ENCODE measurements at places on chromosomes 2 and 18.

DNA sequence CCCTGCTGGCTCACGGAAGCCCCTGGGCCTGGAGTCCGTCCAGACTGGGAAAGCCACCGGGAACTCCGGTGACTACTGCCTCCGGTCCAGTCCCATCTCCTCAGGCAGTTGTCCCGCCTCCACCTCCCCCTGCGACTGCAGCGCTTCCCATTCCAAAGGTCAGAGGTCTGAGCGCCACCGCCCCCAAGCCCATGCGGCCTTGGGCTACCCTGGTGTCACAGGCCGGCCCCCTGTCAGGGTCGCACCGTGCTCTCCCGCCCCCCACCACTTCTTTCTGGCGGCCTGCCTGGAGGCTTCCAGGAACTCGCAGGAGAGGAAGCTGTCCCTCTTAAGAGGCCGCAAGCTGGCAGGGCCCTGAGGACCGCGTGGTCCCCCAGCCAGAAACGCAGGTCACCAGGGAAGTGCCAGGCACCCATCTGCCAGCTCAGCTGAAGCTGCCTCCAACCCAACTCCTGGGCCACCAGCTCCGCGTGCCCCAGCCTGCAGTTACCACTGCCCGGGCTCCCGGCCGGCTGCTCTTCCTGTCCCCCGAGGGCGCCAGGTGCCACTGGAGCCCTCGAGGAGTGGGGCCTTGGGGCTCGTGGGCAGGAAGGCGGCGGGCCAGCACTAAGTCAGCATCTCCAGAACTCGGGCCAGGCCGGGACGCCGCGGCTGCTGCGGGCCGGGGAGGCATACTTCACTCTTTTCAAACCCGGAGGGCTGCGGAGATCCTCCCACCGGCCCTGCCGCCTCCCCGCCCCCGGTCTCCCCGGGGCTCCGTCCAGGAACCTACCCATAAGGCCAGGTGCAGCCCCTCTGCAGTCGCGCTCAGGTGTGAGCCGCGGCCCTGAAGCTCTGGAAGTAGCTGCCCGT, 83.3 kb upstream of the POMC start:
- no peak for DNase-seq

DNA sequence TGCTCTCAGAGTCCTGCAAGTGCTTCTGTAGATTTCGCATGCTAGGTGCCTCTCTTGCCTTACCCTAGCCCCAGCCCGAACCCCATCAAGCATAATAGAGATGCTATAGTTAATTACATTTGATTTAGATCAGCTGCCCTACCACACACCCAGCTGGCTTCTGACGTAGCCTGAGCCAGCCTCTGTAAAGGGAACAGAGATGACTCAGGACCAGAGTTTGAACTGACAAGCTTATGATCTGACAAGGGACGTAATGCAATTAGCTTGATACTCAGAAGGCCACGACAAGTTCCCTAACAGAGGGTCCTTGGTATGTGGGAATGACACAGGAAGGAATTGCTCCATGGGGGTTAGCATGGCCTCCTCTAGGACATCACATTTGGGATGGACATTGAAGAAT, 126.6 kb downstream of the LRATD1 start:
- DNase-seq = no peak

DNA sequence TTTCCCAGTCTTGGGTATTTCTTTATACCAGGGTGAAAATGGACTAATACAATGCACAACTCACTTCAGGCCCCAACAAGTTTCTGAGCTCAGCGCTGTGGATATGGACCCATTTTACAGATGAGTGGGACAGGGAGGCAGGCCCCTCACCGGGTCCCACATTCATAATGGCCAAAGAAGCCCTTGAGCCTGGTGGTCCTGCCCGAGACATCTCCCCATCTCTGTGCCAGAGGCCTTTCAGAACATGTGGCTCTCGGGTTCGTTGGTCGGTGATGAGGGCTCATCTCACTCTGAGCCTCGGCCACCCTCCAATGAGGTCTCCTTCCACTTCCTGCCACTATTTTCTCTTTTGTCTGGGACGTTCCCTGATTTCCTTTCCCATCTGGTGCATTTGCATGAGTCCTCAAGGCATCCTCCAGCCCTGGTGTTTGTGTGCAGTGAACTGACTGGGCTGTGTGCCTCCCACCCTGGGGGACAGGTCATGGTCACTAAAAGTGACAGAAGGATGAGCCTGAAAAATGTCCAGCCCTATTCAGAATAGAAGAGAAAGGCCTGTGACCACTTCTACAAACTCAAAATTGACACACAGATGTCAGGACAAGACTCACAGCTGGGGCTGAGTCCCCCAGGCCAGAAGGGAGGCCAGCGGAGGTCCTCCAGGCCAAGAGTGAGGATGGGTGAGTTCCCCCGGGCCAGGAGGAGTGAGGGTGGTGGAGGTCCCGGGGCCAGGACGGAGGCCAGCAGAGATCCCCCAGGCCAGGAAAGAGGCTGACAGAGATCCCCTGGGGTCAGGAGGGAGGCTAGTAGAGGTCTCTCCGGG, 134.5 kb downstream of the PTGR3 start:
- no peak for DNase-seq

- DNase-seq = peak; percentile 56
Observed at GRCh38 chr2:24122366-24123194, 554 bp downstream of the PFN4 start.

DNA sequence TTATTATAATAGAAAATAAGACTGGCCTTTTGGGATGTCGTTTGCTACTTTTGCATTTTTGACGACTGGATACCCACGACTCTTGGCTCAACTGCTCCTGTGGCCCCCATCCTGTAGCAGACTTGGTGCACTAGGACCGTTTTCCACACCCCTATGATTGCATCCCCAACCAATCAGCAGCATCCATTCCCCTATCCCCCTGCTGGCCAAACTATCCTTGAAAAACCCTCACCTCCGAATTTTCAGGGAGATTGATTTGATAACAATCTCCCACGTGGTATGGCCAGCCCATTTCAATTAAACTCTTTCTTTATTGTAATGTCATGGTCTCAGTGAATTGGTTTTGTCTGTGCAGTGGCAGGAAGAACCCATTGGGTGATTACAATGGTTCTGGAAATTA, 37.9 kb upstream of the TTR start:
- no peak for DNase-seq

DNA sequence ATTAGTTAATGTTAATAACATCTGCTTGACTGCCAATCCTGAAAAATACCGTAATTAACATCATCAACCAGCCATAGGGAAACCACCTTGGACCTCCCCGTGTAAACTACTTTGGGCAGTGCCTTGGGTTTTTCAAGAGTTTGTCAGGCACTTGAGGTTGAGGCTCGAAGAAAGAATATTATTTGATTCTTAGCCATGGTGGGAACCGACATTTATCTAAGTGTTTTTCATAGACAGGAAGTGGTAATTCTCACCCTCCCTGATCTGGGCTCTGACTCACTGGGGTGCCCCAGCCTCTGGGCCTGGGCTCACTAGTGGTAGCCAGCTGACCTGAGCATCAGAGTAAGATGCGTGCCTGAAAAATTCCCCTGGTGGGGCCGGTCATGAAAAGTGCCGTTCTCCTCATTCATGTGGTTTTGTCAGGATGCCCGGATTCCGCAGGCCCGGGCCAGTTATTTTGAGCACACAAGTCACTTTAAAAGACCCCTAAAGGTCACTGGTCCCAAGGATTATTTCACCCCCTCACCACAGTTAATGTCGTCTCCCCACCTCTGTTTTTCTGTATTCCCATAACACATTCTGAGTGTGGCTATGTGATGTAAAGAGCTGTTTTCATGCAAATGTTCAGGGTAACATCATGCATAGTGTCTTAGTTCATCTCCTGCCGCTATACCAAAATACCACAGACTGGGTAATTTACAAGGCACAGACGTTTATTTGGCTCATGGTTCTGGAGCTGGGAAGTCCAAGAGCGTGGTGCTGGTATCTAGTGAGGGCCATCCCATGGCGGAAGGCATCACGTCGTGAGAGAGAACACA, 21.6 kb upstream of the SPATA3 start:
- DNase-seq = no peak

GRCh38 chr2:120625865-120626560, 109.7 kb upstream of the GLI2 start:
- DNase-seq = peak; percentile 27

DNA sequence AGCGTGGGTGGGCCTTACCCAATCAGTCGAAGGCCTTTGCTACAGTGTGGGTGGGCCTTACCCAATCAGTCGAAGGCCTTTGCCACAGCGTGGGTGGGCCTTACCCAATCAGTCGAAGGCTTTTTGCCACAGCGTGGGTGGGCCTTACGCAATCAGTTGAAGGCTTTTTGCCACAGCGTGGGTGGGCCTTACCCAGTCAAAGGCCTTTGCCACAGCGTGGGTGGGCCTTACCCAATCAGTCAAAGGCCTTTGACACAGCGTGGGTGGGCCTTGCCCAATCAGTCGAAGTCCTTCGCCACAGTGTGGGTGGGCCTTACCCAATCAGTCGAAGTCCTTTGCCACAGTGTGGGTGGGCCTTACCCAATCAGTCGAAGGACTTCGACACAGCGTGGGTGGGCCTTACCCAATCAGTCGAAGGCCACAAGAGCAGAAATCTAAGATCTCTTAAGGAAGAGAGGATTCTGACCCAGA, 16.3 kb upstream of the GAL3ST2 start:
- peak; percentile 39 for DNase-seq

- no peak for DNase-seq
Observed at GRCh38 chr2:46355756-46356155, 58.5 kb downstream of the EPAS1 start.

- DNase-seq = no peak
Observed at GRCh38 chr2:88003074-88003755, 13.1 kb downstream of the RNU2-63P start.

GRCh38 chr18:35717182-35717581, 135.6 kb downstream of the GALNT1 start:
- DNase-seq = no peak

GRCh38 chr2:25109822-25110221, 58.6 kb downstream of the POMC start:
- no peak for DNase-seq

DNA sequence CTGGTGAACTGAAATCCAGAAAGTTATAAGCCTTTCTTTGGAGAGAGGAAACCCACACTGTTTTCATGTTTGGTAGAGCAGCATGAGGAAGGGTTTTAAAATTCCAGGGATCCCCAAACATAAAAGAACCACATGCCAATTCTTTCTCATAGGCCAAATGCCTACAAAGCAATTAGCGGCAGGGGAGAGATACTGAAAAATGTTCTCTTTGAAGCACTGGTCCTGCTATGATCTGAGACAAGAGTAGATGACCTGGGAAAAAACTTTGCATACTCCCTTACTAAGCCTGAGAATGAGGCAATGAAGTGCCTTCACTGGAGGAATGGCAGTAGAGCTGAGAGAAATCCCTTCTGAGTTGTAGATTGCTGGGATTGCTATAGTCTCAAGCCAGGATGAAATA, 1261.7 kb downstream of the DSC3 start:
- DNase-seq = no peak

GRCh38 chr2:183035954-183036669, 2.1 kb downstream of the NCKAP1 start:
- no peak for DNase-seq

- DNase-seq = no peak
Observed at GRCh38 chr2:121662656-121663055, 13.4 kb upstream of the CLASP1 start.
